ENCODE measurements at places on chromosomes 2 and 18.

DNA sequence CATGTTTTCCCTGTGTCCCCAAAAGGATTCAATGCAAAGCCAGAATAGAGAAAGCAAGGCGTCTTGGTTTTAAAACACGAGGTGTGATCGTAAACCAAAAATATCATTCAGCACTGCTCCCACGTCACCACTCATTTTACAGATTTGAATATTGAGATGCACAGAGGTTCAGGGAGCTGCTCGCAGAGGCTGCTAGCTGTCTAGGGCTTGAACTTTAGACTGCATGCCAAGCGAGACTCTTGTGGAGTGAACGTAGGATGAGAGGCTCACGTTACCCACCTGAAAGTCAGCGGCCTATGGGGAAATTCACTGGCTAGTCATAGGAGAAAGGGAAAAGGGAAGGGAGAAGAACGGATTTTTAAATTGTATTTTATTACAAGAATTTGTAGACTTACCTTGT lies 130.1 kb downstream of the MBP start:
- DNase-seq: no peak

DNA sequence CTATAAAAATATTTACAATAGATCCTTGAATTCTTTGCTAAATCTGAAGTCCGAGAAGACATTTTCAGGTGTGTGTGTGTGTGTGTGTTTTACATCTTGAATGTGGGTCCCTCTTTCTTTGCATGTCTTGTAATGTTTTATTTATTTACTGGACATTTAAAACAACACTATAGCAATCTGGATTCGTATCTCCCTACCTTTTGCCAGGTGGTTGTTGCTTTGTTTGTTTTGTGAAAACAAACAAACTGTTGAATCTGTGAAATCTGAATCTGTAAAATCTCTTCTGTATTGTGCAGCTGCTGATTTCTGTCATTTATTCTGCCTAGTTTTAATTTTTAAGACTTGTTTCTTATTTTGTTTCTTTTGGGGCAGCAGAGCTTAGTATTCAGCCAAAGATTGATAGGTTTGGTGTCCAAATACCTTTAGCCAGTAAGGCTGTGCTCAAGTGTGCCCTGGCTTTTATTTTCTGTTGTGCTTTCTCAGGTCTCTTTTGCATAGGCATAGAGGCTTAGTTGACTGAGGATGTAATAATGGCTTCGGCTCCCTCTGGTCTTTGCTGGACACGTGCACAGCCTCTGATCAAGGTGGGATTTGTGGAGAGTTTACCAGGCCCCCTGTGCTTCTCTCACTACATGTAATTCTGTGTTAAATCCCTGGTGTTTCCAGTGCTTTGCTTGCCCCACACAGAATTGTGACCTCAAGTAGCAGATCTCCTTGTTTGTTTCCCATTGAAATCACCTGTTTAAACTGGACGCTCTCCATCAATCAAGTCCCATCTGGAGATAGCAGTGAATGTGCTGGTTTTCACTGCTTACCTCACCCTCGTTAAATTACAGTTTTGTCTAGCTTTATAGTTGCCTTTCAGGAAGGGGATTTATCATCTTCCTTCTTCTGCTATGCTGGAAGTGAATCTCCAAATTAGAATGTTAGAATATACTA lies 71.1 kb downstream of the BIRC6 start:
- DNase-seq: no peak

GRCh38 chr18:57920036-57920435 lies 116.9 kb upstream of the ATP8B1 start:
- no peak for DNase-seq

DNA sequence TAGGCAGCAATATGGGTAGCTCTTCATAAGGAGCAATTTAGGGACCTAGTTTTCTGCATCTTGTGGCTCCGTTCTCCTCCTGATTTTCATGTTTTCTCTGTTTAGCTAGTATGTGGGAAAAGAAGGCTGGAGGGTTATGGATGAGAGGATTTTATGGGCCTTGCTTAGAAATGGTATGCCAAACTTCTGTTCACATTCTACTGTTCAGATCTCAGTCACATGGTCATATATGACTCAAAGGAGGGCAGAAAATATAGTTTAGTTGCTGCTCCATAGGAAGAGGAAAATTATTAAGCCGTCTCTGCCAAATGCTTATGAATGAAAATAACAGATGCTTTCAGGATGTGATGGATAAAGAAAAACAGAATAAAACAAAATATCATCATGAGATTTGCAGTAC lies 361.8 kb upstream of the CWC22 start:
- no peak for DNase-seq

DNA sequence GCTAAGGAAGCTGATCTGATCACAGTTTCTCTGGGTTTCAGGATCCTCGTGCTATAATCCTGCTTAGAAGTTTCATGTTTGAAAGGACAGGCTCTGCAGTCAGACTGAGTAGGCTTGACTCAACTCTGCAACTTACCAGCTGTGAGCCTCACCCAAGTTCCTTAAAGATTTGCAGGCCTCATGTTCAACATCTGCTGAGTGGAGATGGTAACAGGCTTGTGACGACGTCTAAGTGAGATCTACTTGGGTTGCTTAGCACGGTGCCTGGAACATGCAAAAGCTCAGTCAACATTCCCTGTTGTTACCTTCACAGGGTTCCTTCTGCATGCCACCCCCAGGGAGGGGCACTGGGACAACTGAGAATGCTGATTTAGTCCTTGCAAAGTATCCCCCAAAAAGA lies 164.2 kb downstream of the C1D start:
- no peak for DNase-seq

DNA sequence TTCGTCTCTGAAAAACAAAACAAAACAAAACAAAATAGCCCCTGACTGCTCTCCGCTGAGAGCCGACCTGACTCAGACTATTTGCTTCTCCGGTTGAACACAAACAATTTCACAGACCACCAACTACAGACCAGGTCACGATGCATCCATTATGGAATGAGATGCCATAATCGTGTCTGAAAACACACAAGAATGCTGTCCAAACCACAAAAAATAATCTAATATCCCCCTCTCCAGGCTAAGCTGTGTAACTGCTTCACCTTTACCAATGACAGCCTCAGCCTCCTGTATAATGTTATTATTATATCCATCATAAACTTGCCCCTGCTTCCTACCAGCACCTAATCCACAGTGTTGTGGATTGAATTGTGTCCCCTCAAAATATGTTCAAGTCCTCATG lies 114.7 kb downstream of the DNAH6 start:
- peak; percentile 6 for DNase-seq

DNA sequence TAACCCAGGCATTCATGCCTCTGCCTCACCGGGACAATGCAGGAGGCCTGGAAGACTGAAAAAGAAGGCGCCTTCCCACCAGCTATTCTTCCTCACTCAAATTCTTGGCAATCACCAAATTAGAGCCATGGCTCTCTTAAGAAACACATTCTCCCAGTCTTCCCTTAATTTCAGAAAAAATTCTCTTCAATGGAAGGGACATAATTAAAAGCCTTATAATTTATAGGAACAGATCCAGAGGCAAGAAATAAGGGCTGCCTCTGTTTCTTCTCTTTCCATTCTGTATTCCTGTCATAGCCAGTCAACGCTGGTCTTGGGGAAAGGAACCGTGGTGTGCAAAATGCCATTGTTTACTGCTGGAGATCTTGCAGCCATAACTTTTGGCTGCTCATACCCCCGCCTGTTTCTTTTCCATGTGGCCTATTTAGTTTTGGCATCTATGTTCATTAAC lies 32.8 kb downstream of the DTNA start:
- DNase-seq: no peak

DNA sequence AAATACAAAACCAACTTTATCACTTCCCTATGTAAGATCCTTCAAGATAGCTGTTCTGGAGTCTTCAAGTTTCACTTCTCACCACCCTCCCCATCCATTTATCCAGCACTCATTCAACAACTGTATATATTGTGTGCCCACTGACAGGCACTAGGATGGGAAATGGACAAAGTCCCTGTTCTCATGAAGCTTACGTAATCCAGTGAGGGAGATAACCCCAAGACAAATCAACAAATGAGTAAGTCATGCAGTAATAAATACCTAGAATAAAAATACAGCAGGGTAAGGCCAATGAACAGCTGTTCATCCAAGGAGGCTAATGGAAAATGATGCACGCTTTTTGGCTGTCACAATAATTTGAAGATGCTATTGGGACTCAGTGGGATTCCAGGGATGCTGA lies 133.8 kb downstream of the MEMO1 start:
- DNase-seq: no peak

DNA sequence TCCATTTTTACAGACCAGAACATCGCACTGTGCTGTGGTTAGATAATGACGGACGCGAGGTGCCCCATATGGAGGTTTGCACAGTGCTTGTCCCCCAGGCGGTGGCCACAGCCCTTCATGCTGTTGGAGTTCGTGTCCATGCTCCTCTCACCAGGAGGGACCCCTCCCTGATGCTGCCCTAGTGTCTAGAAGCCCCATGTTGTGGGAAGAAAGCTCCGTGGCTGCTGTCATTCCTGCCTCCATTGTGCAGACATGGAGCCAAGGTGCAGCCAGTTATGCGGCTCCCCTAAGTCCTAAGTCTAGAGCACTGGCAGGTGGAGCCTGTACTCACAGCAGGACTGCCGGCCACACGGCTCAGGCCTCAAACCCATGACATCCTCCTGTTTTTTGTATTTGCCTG lies 464.9 kb downstream of the EIPR1 start:
- DNase-seq: peak; percentile 13

GRCh38 chr2:144414324-144414845 lies 105.5 kb downstream of the ZEB2 start:
- no peak for DNase-seq

DNA sequence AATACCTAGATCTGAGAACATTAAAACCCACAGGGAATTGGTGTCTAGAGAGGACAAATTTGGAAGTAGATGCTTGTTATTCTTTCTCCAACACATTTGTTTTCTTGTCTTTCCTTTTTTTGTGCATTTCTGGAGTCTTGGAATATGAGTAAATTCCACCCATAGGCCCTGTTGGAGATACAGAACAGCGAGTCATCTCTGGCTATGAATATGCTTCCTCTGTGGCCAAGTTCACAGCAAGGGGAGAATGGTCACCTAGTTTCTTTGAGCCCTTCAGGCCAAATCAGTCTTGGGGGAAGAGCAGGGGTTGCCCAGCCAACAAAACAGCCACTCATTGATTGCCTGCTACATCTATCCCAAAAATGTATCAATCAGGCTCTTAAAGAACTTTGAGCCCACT lies 31.3 kb downstream of the SP140L start:
- DNase-seq: no peak

GRCh38 chr18:70332694-70333093 lies 43.8 kb downstream of the SOCS6 start:
- DNase-seq: no peak

DNA sequence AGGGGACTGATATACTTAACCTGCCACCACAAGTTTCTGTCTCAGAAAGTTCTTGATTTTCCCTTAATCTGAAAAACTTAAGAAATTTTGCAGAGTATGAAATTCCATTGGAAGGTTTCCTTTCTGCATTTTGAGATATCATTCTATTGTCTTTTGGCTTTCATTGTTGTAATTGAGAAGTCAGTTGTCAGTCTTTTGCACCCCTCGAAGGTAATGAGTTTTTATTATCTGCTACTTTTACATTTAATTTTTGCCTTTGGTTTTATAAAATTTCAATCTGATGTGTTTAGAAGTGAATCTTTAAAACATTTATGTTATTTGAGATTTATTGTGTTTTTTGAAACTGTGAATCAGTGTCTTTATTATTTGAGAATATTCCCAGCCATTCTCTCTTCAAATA lies 4.8 kb upstream of the IL36A start:
- DNase-seq: no peak

GRCh38 chr18:78979056-78979729 lies 425 bp upstream of the SALL3 start:
- peak; percentile 96 for DNase-seq

- DNase-seq: no peak
Measured at GRCh38 chr2:32237996-32238395, 26.7 kb downstream of the NLRC4 start.

DNA sequence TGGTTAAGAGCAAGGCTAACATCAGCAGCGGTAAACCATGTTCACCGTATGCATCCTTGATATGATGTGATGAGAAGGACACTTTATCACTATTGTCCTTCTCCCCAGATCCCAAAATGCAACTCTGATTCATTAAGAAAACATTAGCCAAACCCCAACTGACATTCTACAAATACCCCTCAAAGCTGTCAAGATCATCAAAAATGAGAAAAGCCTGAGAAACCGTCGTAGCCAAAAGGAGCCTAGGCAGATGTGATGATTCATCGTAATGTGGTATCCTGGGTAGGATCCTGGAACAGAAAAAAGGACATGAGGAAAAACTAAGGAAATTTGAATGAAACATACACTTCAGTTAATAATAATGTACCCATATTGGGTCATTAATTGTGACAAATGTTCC lies 67.3 kb upstream of the ST6GAL2 start:
- DNase-seq: no peak

GRCh38 chr18:45566025-45566740 lies 49.1 kb upstream of the SLC14A2 start:
- DNase-seq: no peak

DNA sequence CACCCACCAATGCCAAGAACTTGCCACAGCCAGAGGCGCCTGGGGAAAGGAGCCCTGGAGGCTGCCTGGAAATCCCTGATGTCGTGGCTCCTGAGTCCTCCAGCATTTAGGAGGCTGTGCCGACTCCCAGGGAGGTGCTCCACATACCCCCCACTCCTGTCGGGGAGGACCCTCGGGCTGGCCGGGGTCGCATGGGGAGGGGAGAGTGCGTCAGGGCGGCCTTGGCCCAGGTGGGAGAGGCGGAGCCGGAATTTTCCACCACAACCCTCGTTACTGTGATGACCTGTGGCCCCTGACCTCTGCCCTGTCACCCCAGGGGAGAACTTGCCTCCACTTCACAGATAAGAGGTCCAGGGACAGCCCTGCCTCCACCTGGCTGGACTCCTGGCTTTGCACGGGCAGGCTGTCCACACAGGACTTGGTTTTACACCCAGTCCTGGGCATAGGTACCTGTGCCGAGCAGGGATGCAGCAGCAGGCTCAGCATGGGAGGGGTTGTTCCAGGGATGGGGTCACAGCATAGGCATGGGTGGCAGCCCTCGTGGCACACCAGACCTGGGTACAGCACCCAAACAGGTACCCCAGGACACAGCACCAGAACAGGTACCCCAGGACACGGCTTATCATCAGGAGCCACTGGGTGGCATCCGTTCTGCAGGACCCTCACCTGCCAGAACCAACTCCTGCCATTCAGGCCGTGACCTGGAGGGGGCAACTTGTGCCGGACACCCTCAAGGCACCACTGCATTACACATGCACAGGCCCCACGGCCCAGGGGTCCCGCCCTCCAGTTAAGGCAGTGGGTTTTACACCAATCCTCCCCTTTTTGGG lies 12.3 kb upstream of the AGXT start:
- peak; percentile 93 for DNase-seq

DNA sequence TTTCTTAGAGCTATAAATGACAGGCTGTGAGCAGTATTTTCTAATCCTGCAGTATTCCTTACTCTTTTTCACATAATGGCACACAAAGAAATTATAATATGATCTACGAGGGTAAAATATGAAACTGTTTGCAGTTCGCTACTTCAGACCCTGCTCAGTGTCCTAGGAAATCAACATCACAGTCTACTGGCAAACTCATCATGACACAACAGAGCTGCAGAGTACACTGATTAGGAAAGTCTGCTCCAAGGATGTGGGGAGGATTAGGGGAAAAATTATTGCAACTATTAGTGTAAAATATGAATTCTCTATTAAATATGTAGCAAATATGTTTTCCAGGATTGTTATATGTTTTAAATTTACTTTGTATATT lies 149.2 kb upstream of the REG3G start:
- no peak for DNase-seq

Measured in H7 (cell line).